ENCODE measurements at places on chromosomes 4 and X.

- no peak for DNase-seq
Measured at GRCh38 chr4:169416997-169417396, 146.2 kb upstream of the SH3RF1 start.

- no peak for DNase-seq
Measured at GRCh38 chrX:23766650-23767551, 16.1 kb upstream of the SAT1 start.

- no peak for DNase-seq
Measured at GRCh38 chr4:186722796-186723291, 812 bp downstream of the FAT1 start.

DNA sequence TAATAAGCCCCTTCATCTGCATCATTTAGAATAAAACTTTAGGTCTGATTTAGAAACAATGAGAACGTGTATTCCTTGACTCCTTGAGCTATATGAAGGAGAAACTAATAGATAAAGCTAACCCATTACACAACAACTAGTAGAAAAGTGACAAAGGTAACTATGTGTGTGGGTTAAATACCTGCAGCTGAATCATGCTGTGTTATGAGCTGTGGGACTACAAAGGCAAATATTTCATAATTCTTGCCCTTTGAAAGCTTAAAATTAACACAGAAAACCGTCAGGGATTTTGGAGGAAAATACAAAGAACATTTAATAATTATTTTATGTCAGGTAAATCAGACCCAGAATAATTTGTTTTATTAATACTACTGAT, 898 bp upstream of the NDP start:
- no peak for DNase-seq

DNA sequence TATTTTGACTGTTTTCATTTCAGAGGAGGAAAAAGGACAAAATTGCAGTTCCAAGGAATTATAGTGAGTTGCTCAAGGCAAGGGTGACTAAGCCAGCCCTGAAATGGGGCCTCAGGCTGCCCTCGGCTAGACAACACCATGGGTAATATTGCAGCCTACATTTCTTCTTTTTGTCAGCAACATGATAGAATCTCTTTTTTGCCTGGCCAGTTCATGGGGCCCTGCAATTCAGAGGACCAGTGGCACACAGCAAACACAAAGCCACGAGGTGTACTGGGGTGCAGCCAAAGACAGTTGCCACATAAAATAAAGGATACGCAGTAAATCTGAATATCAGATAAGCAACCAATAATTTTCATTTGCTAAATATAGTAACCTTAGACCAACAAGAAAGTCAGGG, 41.8 kb downstream of the RBM47 start:
- no peak for DNase-seq

- no peak for DNase-seq
Measured at GRCh38 chr4:188130355-188130754, 8.9 kb upstream of the TRIML1 start.

DNA sequence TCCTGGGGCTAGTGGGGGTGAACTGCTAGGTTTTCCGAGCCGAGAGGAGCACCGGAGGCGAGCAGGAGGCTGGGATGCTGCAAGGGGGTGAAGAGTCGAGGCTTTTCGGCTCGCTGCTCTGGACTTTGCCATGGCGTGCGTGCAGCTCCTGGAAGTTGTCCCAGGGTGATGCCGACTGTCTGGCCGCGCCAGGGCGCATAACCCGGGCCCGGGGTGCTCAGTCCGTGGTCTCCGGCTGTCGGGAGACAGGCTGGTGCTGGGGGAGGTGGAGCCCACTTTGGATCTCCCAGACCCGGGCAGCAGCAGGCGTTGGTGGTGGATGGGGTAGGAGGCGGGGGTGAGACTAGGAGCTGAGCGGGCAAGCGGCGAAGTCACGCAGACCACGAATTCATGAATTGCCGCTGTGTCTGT, 793 bp downstream of the GRIA3 start:
- DNase-seq: no peak

DNA sequence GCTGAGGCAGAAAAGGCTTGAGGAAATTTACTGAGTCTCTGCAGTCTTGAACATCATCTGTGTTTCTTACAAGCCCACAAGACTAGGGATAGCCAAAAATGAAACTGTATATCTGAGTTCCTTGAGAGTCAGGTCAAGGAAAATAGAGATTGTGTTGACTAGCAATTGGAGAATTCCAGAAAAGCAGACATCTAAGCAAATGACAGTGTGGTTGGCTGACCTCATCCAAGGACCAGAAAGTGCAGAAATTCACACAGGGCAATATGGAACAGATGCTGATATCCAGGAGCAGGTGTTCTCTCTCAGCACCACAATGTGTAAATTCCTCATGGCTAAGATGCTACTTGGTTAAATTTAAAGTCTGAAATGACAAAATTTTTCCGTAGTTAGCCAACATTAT, 146.4 kb downstream of the VEGFC start:
- DNase-seq: no peak

DNA sequence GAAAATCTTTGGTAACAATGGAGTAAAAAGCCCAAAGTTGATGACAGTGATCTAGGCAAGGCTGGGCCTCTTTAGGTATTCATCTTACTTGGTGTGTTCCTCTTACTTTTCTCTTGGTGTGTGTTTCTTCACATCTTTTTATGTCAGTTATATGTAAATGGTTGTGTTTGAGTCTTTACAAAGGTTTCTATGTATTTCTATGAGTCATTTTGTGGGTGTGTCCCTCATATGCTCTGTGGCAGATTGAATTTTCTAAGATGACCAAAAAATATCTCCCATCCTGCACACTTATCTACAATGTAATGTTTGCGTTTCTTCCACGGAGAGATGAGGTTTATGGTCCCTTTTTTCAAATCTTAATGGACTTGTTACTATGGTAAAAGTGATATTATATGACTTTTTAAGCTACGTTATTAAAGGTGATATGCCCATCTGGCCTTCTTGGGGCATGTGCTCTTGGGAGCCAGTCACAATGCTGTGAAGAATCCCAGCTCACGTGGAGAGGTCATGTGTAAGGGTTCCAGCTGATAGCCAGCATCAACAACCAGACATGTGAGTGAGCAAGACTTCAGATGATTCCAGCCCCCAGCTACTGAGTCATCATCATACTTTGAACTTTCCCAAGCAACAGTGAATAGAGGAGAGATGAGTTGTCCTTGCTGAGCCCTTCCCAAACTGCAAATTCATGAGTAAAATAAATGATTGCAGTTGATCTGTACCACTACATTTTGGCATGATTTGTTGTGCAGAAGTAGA, 126.9 kb downstream of the CBLL2 start:
- no peak for DNase-seq

DNA sequence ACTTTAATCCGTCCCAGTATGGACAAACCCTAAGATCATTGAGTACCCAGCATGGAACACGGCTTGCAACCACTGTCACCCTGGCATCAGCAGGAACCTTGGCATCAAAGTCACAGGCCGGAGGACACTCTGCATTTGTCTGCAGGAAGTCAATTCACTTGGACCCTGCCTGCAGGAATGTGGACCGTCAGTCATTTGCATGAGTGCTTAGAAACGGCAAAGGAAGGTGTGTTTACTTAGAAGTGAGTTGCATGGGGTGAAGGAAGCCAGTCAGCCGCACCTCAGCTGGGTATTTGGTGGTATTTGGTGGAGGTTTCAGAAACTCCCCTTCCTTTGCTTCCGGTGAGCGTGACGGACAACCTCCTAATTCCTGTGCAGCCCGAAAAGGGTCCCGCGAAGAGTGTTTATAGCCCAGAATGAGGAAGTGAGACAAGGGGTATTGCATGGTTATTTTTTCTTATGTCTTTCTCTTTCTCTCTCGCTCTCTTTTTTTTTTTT, 15.5 kb downstream of the P2RY8 start:
- peak; percentile 66 for DNase-seq

DNA sequence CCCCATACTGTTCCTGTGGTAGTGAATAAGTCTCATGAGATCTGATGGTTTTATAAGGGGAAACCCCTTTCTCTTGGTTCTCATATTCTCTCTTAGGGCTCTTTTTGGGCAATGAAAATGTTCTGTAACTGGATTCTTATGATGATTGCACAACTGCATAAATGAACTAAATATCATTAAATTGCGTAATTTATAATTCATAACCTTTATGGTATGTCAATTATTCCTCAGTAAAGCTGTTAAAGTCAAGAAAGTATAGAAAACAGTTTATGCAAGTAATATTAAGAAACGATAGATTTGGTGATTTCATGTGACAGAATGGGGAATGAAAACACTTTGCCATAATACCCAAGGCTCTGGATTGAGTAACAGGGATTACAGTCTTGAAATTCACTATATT, 33.5 kb upstream of the SPANXD start:
- no peak for DNase-seq

- no peak for DNase-seq
Measured at GRCh38 chr4:80393246-80393969, 57.9 kb downstream of the CFAP299 start.

GRCh38 chr4:184599492-184600135, 49.6 kb downstream of the CASP3 start:
- no peak for DNase-seq

DNA sequence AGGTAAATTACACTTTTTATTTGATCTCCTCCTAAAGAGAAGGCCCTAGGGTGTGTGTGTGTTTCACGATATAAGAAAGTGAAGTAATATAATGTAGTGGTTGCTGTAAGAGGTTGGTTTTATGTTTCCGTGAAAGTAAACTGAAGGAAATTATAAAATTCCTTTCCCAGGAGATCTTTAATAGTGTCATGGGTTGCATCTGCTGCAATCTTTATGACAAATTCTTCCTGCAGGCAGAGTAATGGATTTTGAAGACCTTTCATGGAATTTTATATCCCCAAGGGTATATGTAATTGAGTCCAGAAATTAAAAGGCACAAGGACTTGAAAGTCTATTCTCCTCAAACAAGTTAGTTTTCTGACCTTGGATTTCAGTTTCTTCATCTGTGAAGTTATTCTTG, 538.6 kb downstream of the ANKRD50 start:
- DNase-seq: no peak

GRCh38 chr4:155249016-155249566, 40.7 kb downstream of the NPY2R start:
- no peak for DNase-seq

GRCh38 chrX:134025986-134026545, 40.7 kb upstream of the GPC3 start:
- no peak for DNase-seq

- no peak for DNase-seq
Measured at GRCh38 chrX:133544115-133544514, 128.8 kb upstream of the GPC4 start.

GRCh38 chr4:126956184-126956897, 676.4 kb upstream of the INTU start:
- no peak for DNase-seq

DNA sequence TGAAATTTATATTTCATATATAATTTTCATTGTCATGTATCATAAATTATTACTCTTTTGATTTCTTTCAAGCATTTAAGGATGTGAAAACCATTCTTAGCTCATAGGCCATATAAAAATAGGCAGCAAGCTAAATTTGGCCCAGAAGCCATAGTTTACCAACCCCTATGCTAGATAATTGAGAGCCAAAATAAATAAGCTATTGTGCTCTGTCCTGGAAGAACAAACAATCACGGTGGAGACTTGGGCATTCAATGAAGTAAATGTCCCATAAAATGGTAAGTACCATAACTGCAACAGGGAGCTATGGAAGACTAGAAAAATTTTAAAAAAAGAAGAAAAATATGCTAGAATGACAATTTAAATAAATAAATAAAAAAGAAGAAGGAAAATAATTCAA, 60.9 kb upstream of the PACRGL start:
- no peak for DNase-seq

DNA sequence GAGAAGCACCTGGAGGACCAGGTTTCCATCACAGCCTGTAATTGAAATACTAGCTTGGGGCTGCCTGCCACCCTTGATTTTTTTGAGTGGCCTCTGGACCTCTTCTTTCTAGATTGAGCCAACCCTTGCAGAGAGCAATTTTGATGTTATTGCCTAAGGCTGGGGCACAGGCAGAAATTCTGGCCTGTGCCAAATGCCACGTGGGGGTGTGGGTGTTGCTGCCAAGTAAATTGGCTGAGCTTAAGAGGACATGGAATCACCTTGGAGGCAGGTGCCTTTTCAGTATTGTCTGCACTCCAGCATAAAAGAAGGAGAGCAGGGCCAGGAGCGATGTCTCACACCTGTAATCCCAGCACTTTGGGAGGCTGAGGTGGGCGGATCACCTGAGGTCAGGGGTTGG, 286.1 kb upstream of the PRPS2 start:
- no peak for DNase-seq
